ENCODE measurements at places on chromosomes 7 and 10.

DNA sequence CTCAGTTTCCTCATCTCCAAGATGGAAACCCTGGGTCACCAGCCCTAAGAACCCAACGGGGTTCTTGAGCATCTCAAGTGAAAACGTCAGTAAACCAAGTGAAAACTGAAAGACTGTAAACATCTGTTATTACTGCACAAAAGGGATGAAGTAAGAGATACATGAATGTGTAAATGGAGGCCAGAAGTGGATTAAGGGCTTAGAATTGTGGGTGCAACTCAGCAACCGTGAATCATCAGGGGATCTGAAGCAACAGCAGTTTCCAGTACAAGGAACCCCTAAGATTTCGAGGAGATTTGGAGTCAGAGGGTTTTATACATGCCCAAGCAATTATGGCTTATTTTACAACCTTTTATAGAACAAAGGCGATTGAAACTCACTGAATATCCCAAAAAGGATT lies 95.7 kb upstream of the SVIL start:
- DNase-seq, result peak; percentile 87

- DNase-seq, result peak; percentile 90
Measured at GRCh38 chr10:131874991-131875451, 25.8 kb upstream of the PPP2R2D start.

GRCh38 chr10:92267343-92267742 lies 23.5 kb downstream of the CPEB3 start:
- no peak for DNase-seq

GRCh38 chr10:122139627-122140170 lies 131.4 kb upstream of the BTBD16 start:
- DNase-seq, result no peak

- DNase-seq, result no peak
Measured at GRCh38 chr10:117134056-117134305, 4.1 kb downstream of the VAX1 start.

DNA sequence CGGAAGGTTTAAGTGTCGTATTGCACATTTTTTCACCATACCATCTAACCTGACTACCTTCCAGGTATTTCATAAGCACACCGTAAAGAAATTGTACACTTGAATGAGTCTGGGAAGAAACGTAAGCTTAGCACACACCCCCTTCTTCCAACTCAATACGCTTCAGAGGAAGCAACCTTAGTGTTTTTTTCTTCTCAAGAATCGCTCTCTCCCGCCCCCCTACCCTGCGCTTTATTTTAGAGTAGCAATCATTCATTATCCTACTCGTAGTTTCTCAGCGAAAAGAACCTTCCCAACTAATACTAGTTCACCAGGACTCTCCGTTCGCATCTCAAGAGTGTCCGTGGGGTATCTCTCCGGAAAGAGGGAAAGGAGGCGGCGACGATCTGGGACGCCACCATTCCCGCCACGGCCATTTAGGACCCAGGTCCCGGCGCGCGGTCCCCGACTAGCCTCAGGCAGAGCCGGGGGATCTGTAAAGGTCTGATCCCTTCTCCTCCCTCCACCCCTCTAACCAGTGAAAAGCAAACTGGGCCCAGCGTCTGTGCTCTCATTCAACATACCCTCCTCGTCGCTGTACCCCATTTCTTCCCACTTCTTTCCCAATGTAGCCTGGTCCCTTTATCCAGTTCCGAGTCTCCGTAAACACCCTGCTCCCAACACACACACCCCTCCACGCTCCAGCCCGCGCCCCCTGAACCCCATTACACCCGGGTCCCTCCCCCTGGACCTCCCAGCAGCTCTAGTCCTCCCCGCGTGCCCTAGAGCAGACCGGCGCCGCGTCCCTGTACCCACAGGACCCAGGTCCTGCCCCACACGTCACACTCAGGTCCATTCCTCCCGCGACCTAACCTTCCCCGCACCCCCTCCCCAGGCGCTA lies 16.0 kb downstream of the MYOZ1 start:
- DNase-seq, result no peak

DNA sequence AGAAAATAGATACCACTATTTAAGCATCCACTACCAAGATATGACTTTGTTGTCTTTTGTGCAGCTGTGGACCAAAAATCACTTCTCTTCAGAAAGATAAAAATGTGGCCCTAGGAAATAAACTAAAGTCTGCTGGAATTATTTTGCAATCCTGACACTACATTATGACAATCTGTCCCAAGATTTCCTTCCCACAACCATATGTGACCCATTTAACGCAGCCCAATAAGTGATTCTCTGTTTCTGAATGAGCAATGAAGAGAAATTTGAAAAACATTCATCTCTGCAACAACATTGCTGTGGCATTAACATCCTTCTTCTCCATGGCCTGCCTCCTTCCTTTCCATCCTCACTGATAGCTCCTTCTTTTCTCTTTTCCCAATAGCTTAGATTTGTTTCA lies 212.0 kb downstream of the TSPAN12 start:
- DNase-seq, result no peak

- no peak for DNase-seq
Measured at GRCh38 chr7:41416208-41416595, 286.7 kb downstream of the INHBA start.

- DNase-seq, result no peak
Measured at GRCh38 chr10:58444321-58444720, 59.1 kb downstream of the TFAM start.

GRCh38 chr10:44293842-44294241 lies 91.1 kb downstream of the CXCL12 start:
- DNase-seq, result peak; percentile 29

DNA sequence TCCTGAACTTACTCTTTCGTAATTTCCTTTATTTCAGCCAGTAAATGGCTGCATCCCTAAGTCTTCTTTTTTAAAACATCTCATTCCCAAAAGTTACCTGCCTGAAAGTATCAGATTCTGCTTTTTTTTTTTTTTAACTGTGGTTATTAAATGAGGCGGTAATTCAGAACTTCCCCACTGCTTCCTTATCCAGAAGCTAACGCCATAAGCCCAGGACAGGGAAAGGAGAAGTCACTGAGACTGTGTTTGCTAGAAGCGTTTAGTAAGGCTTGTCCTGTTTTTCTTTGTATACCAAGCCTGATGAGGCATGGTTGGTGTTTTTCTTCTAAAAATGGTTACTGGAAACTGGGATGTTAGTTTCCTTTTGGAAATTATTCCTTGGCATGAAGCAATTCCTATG lies 197.8 kb downstream of the CELF2 start:
- peak; percentile 68 for DNase-seq

DNA sequence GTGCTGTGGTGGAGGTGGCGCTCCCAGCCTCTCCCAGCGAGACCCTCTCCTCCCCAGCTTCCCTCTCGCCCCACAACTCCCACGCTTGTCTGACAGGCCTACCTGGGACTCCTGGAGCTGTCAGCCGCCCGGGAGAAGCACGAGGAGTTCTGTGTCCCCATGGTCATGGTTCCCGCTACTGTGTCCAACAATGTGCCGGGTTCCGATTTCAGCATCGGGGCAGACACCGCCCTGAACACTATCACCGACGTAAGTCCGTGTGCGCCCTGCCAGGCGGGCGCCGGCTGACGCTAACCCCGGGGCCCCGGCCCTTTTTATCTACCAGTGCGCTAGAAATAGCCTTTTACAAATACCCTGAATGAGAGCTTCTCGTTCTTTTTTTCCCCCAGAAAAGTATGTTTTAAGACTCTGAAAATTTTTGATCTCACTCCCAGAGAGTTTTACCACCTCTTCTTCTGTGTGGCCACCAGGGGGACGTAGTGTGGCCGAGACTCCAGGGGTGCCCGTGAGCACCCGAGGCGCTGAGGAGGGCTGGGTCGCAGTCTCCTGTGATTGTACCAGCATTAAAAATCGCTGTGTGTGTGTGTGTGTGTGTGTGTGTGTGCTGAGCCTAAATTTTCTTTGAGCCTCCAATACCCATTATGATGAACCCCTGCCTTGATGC lies 52.6 kb downstream of the PFKP start:
- no peak for DNase-seq

DNA sequence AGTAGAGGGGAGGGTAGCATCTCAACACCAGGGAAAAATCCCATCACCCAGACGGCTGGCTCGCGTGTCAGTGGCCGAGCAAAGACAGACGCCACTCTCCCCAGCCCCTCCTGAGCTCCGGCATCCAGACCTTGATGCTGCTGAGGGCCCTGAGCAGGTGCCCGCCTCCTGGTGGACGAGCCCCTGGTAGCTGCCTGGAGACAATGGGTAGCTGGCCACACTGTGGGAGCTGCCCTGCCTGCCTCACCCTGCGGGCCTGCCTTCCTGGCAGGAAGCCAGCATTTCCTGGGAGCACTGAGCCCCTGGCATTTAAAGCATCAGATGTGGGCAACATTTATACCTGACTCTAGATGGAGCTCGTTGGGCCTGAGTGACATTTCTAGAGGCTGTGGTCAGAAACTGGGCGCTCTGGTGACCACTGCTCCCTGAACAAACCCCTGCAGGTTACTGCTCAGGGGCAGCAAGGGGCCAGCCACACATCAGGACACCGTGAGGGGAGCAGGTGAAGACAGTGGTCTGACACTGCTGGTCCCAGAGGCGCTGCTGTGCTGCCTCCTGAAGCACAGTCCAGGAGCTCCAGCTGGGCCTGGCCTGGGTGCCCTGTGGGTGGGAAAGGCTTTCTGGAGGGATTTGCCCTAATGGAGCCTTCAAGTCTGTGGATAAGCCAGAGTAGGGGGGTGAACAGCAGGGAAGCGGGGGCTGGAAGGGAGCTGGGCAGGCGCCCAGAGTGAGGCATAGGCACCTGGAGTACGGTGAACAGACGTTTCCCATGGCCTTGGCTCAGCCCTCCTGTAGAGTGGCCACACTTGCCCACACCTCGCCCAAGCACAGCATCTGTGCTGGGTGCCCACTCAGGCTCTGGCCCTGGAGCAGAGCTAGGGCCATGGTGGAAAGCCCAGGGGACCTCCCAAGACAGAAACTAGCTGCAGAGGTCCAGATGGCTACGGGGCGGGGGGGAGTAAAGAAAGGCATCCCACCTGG lies 138.7 kb downstream of the MAPK8 start:
- no peak for DNase-seq

- DNase-seq, result no peak
Measured at GRCh38 chr7:29508608-29509007, 55.0 kb upstream of the PRR15 start.

DNA sequence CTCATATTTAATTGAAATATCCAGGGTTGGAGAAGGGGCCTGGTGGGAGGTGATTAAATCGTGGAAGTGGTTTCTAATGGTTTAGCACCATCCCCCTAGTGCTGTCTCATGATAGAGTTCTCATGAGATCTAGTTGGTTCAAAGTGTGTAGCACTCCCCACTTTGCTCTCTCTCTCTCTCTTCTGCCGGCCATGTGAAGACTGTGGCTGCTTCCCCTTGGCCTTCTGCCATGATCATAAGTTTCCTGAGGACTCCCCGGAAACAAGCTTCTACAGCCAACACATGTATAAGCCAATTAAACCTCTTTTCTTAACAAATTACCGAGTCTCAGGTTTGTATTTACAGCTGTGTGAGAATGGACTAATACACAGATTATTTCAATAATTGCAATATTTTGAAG lies 305.8 kb upstream of the KCND2 start:
- no peak for DNase-seq

DNA sequence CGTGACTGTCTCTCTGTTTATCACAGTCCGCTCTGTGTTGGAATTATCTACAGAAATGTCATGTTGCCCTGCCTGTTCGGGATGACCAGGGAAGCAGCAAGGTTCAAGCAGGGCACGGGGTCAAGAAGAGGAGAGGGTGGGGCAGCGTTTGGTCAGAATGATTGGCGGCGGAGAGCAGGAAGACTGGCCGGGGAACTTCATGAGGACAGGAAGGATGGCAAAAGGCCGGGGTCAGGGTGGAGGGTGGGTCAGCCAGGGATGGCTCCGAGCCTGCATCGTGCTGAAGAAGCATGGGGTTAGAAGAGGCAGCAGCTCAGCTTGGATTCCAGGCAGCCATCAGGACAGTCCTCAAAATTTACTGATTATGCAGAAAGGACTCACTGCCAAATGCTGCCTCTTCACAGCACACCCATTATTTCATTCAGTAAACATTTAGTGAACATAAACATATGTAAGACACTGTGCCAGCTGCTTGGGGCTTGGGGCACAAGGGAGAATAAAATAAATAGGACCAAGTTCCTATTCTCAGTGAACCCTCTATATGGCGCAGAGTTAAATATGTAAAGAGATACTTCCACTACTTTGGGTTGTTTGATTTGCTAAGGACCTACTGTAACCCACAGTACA lies 42.8 kb downstream of the WNT2 start:
- DNase-seq, result no peak

- DNase-seq, result no peak
Measured at GRCh38 chr7:44222776-44223261, 22.0 kb downstream of the YKT6 start.

GRCh38 chr10:8084799-8085198 lies 30.3 kb downstream of the GATA3 start:
- peak; percentile 26 for DNase-seq

DNA sequence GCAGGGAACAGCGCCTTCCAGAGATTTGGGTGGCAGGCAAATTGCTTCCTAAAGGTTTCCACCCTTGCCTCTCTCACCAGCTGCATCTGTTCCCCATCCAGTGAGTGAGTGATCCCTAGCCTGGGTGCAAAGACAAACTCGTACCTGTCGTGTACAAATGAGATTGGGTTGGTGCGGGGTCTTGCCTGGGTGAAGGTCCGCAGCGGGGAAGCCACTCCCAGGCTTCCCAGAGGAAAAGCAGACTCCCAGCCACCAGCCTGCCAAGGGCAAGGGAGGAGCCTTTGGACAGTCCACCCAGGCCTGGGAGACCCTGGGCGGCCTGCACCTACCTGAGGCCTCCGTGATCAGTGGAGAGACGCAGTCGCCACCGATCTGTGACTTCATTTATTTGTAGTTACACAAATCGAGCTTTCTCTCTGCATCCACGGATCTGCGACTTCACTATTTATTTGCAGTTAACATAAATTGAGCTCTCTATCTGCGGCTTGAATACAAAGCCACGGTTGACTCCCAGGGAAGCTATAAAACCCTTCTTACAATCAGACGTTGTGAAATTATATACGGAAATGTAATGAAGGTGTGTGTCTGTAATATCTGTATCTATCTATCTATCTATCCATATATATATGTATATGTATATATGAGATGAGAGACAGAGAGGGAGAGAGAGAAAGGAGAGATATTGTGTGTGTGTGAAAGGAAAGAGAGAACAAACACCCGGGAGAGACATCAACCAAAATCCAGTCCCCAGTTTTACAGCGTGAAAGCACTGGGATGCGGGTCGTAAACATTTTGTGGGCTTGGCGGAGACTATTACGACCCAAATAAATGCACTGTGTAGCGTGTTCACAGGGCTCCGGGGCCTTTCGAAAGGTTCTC lies 3.0 kb upstream of the HOXA7 start:
- no peak for DNase-seq

GRCh38 chr10:121994429-121994941 lies 5.5 kb downstream of the TACC2 start:
- DNase-seq, result no peak

GRCh38 chr7:94897541-94897940 lies 9.9 kb upstream of the PPP1R9A start:
- DNase-seq, result no peak

- no peak for DNase-seq
Measured at GRCh38 chr10:127265288-127265687, 68.9 kb upstream of the INSYN2A start.

Measured in MV-4-11 (cell line).